COLO829 (cell line): ENCODE measurements at places on chromosomes 4 and X.

DNA sequence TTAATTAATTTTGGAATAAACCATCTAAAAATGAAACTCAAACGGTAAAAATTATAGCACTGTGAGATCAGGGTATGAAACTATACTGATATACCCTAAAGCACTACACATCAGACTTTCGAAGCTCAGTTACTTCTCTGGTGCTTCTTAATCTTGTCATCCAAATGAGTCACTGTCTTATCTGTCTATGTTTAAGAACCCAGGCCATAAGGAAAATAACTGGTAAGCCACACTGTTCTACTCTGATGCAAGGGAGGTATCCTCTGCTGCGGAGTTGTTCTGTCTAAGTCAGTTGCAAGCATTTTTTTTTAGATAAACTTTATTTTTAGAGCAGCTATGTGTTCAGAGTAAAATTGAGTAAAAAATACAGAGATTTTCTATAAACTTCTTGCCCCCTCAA is 830.8 kb upstream of the POU3F4 start:
- DNase-seq = no peak

- DNase-seq = no peak
Measured at GRCh38 chrX:14607446-14607985, 78.2 kb downstream of the GLRA2 start.

DNA sequence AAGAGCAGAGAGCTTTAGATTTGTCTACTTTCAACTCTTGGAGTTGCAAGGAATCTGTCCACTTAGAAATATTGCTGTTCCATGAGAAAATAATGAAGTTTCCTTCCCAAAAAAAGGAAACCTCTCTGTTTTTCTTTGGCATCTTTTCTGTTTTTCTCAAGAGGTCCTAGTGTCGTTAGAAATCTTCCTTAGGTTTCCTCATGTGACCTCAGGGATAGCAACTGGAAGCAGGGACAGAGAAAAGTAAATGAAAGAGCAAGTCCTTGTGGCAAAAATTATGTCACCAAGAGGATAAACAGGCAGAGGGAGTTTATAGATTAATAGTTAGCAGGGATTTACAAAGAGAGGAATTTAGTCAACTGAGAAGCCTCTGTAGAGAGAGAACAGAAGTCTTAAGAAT is 478.4 kb upstream of the ADGRL3 start:
- DNase-seq = no peak

DNA sequence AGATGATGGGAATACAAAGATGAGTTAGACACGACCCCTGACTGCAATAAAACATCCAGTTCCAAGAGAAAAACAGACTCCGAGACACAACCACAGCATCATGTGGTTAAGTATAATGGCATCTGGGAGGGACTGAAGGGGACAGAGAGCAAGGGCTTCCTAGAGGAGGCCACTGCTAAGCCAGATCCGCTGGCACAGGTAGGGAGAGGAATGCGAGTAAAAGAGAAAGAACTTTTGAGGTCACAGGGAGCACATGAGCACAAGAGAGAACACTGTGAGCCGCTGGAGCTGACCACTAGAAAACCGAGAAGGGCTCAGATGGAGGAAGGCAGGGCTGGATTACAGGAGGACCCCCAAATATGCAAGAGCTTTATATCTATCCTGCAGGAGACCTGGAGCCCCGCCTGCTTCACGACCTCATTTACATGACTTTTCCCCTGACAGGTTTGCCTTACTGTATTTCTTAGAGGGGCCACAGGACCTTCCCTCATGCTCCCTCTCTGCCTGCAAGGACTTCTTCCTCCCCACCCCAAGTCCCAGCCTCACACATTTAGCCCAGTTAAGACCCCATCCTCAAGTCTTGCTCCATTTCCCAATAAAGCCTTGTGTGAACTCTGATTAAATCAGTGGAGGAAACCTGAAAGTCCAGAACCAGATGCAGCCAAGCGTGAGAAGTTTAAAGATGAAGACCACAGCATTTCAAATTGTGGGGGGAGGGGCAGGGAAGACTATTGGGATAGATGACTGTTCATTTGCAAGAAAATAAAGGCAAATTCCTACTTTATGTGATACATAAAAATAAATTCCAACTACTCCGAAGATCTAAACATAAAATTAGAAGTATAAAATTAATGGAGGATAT is 29.6 kb downstream of the MFAP3L start:
- no peak for DNase-seq

- DNase-seq = no peak
Measured at GRCh38 chrX:109839694-109840567, 106.9 kb upstream of the ACSL4 start.

- no peak for DNase-seq
Measured at GRCh38 chr4:127138586-127138985, 494.2 kb upstream of the INTU start.

DNA sequence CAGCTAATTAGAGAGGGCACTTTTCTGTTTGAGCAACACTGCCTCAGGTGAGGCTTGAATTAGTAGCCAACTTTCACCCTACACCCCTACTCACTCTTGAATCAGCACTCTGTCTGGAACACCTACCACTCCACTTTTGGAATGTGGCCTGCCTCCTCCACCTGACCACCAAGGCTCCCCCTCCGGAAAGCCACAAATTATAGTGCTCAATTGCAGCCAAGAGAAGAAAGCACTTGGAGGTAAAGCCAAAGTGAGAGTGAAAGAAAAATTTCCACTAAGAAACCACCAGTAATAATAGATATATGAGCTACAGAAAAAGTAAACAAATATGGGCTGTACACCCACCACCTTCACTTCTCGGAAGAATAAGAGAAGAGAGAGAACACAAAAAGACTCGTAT is 41.1 kb downstream of the PPP3CA start:
- DNase-seq = no peak

DNA sequence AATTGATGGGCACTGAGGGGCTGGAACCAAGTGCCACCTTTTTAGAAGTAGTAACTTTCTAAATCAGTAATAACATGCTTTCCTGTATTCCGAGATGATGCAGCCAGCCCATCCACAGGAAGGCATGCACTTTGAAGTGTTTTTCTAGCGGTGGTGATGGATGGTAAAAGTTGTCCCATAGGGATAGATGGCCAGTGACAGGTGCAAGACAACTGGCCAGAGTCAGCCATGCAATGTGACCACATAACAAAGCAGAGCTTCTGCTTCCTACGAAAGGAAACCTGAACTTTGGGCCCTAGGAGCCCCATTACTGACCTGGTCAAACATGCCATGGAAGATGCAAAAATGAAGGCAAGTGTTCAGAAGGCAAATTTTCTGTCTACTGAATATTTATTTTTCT is 72.3 kb downstream of the NR3C2 start:
- no peak for DNase-seq

GRCh38 chrX:38880296-38880854 is 79.1 kb downstream of the MID1IP1 start:
- no peak for DNase-seq
